Stimulated activated effector memory CD8-positive, alpha-beta T cell treated with anti-CD3 and anti-CD28 coated beads, Interleukin-12 subunit alpha, Interleukin-12 subunit beta, amount 100 ng/mL, for 72 hours (primary cell): ENCODE measurements at places on chromosomes 5 and 9.

DNA sequence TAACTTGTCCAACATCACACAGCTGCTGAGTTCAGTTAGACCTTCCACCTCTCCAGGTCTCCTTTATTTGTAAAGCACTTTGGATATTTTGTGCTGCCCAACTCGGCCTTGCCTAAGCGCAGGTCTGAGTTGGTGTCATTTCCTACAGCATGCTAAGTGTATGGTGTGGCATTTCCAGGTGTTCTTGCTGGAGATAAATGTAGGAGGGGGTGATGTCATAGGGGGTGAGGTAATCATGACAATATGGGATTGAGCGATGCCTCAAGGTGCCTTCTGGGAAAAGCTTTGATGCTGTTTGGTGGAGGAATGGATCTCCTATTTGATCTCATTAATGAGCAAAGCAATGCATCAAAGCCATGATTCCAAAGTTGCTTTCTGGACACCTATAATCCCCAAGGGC is 32.3 kb upstream of the NEURL1B start:
- DNase-seq: no peak

DNA sequence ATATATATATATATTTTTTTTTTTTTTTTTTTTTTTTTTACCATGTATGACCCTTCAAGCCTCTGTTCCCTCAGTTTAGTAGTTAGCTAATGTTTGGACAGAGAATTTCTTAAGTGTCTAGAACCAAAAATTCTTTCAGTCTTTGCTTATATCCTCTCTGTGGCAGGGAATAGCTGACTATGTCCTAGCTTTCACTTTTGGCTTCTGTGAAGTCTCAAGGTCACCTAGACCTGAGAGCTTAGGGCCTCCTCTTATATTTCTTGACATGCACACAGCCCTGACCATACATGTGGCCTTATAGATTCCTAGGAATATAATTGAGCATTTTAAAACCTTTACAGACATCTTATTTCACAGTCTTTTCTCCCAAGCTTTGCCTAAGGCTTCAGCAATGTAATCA is 930.8 kb upstream of the CDH9 start:
- no peak for DNase-seq

DNA sequence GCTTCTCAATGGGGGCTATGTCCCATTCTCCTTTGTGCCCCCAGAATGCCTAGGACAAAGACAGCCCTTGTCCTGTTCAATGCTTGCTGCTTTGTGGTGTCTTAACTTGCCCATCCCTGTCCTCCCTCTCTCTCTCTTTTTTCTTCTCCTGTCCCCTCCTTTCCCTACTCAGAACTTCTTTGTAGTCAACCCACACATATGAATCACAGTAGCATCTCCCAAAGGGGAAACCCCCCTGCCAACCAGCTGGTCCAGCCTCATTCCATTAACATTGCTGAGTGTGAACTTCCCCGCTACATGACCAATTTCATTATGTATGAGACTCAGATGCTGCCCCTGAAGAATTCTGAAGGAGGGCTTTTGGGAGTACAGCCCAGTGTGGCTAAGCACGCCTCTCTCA is 408.3 kb downstream of the ENC1 start:
- no peak for DNase-seq

- DNase-seq: no peak
Observed at GRCh38 chr5:165209101-165209727, 1703.8 kb downstream of the MAT2B start.

DNA sequence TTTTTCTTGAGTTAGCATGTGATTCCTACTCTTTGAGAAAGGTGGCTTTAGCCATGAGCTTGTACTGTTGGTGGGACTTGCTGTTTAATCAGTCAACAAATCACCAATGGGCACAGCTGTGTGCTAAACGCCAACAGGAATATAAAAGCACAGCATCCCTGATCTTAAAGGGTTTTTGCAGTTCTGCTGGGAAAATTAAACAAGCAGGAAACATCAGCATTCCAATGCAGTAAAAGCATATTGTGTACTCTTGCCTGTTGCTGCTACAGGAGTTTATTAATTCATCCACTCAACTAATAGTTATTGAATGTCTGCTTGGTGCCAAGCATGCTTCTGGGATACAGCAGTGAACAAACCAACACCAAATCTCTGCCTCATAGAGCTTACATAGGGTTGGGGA is 27.4 kb upstream of the F2RL1 start:
- no peak for DNase-seq

- DNase-seq: no peak
Observed at GRCh38 chr5:1343315-1343751, 1.6 kb downstream of the CLPTM1L start.

GRCh38 chr5:59756373-59757035 is 137.0 kb downstream of the PDE4D start:
- no peak for DNase-seq

DNA sequence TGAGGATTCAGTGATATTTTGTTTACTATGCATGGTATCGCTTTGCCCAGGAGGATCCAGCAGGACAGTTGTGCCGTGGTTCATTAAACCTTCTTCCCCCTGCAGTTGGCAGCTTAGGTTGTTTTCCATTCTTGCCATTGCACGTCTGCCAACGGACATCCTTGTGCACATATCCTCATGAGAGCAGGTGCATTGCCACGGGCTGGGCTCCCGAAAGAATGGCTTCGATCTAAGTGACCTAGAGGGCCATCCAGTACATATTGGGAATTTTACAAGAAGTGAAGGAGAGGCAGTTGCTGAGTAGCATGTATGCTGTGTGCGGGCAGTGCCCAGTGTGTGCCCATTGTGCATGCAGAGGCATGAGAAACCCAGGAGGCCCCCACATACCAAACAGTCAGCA is 22.1 kb downstream of the HRH2 start:
- DNase-seq: no peak

- DNase-seq: no peak
Observed at GRCh38 chr5:128534726-128535125, 3.3 kb downstream of the FBN2 start.

DNA sequence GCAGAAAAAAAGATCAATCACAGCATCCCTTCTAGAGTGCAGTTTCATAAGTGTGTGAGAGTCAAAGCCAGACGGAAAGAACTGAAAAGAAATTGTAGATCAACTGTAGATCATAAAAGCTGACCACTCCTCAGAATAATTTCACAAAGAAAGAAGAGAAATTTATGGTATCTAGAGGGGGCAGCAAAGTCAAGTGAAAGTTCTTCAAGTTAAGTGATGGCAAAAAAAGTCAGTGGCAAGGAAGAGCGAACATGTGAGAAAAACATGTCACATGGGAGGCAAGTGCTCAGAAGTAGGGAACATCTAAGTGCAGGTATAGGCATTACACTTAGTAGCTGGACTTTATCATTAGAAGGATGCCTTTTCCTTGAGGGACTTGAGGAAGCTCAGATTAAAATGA is 245.1 kb upstream of the ISL1 start:
- no peak for DNase-seq

- DNase-seq: no peak
Observed at GRCh38 chr9:117744856-117745389, 40.7 kb downstream of the TLR4 start.

DNA sequence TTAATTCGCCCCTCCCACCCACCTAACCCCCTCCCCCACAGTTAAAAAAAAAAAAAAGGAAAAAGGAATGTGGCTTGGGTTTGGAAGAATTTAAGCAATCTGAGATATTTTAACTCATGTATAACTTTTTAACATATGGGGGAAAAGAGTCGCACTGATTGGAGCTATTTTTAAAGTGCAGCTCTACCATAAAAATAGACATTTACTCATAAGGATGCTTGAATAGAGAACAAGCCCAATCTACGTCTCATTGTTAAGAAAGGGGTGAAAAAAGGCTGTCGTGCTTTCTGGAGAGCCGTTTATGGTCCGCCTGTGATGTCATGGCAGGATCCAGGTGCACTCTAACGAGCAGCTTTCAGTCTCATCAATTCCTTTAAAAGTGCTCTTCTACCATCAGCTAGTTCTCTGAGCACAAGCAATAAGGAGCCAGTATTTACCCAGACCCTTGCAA is 142.4 kb downstream of the ELAVL2 start:
- no peak for DNase-seq

DNA sequence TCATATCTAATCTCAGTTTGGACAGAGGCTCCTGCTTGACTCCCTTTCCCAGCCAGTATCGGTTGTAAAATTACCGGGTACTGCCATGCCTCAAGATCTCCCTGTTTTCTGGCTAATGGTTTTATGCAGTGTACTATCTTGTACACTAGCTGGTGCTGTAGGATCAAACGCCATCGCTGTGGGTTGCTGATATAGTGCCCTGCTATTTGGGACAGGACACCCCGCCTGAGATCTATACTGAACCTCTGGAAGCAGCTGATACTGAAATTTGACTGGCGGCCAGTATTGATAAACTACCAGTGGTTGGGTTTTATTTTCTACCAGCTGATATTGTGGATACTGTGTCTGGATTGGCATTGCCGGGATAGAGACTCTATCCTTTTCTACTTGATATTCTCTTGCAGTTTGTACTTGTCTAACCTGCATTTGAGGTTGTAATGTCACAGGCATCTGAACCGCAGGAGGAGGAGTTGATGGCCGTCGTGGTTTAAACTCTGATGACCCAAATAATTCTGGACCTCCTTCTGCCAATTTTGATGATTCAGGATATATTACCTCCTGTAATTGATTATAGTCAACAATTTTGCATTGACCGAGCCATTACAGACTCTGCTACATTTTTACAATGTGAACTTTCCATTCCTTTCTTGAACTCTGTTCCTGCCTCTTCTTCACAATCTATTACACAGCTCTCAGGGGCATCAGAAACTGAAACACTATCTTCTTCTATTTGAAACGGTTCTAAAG is 112.5 kb upstream of the LARP1 start:
- DNase-seq: no peak

DNA sequence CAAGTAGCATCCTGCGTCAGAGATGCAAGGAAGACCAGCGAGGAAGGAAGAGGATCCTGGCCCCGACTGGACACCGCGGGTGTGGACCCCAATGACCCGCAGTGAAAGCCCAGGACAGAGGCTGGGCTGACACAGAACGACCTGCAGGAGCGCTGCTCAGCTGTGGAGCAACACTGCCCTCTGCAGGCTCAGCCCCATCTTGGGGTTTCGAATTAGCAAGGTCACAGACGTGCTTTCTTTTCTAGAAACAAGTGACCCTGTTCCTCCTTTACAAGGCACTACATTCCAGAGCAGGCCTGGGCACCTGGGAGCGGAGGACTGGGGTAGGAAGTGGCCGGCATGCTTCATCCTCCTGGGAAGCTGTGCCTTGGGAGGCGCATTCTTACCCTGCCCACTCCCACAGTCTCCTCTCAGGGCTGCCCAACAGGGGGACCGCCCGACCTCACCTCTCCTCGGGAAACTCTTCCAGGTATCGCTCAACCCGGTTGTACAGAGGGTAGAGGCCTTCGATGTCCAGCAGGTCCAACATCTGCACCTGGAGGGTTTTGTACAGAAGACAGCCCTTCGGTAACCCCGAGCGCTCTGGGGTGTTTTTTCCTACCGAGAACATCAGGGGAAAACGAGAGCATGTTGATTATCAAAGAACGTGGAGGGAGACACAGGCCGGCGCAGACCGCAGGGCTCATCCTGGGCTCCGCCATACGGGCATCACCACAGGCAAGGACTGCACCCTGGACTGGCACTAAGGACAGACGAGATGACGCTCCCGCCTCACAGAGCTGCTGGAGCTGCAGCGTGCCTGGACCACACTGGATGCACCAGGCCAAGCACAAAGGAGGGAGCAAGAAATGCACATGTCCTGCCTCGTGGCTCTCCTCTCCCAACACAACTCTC is 35.0 kb downstream of the IPPK start:
- DNase-seq: peak; percentile 82

GRCh38 chr5:132474131-132474723 is 16.3 kb downstream of the IRF1 start:
- DNase-seq: no peak

GRCh38 chr9:112852741-112853504 is 37.8 kb downstream of the SLC46A2 start:
- DNase-seq: no peak

GRCh38 chr9:71704796-71705195 is 63.5 kb downstream of the CEMIP2 start:
- no peak for DNase-seq

DNA sequence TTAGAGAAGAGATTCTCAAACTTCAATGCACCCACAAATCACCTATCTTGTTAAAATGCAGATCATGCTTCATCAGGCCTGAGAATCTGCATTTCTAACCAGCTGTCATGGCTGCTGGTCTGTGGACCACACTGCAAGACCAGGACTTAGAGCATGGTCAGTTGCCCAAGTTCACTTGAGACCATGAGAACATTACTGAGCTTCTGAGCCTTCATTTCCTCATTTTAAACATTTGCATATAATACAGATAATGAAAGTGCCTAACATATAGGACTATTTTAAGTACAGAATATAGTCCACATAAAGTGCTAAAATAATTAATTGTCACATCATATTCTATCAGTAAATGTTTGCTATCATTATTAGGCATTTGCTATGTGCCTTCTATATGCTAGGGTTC is 260.8 kb upstream of the TNC start:
- DNase-seq: no peak

DNA sequence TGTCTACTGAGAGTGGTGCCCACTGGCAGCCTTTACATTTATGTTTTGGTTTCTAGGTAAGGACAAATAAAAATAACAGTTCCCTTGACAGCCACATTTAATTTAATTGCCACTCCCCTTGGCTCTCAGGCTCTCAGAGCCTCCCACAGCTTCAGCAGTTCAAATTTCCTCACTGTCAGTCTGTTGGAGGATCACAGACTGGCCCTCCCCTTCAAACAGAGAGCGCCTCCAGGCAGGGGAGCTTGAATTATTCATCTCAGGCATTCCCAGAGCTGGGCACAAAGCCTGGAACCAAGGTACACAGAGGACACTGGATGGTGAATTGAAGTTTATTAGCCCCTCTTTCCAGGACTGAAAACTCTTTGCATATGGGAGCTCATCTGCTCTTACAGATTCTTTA is 407.7 kb downstream of the SPOCK1 start:
- no peak for DNase-seq

DNA sequence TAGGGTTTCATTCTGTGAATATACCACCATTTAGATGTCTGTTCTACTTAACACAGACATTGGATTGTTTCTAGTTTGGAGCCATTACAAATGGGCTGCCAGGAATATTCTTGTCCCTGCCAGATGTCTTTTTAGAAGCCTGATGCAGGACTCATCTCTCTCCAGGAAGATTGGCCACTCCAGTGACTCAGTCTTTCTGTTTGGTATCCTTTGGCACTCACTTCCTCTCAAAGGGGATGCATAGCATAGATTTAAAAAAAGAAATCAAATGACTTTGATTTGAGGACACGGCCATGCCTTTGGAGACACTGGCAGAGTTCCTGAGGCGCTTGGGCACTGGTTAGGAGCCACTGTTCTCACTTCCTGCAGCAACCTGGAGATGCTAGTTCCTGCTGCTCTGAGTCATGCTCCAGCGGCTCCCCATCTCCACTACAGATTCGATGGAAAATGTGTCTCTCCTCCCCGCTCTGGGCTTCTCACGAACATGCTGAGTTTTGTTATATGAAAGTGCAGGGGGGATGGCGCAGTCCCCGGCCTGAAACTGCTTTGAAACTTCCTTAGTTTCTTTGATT is 3.5 kb upstream of the ZNF366 start:
- no peak for DNase-seq

DNA sequence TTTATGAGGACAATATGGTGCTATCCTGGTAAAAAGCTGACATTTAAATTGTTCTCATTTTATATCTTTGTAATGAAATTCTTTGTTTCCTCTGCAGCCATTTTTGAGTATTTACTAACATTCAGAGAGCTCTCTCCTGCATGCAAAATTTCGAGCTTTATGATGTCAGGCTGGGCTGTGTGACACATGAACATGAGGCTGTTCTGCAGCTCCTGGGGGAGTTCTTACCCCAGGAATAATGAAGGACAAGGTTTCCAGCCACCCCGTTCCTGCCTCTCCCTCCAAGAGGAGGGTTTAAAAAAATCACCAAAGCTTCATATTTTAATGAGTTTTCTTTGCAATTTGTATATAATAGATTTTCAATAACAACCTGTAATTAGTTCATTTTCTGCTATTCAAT is 252.4 kb downstream of the HSPA4 start:
- no peak for DNase-seq
